ENCODE measurements at places on chromosomes 12 and 14.

DNA sequence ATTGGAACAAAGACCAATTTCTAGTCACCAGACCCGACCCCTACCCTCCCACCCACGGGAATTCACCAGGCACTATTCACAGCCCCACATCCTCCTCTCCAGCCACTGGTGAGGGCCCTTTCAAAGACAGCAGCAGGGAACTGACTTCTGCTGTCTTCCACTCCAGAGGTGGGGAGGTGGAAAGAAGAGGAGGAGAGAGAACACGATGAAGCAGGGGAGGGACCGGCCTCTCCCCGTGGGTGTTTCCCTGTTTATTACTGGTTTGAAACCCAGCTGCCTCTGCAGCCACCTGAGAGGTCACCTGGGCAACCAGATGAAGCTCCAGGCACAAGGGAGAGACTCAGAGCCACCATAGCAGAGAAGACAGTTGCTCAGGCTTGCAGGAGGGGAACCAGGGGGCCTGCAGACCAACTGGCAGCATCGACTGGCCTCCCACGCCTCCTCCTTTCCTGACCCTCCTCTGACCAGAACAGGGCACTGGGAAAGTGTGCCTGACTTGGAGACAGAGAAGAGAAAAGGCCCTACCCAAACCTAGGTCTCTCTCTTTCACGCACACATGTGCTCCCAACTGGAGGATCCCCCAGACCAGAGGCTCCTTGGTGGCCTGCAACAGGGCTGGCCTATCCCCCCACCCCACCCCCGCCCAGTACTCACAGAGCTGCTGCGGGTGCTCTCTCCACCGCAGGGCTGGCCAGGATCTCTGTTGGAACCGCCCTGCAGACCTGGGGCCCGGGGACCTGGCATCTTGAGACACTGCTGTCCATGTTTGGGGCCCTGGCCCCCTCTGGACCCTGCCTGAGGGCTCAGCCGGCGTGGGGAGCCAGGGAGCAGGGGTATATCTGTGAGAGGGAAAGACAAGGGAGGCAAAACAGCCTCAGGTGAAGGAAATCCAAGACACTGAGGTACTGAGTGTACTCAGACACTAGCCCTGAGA is 22.8 kb downstream of the ANO2 start:
- no peak for ATAC-seq

DNA sequence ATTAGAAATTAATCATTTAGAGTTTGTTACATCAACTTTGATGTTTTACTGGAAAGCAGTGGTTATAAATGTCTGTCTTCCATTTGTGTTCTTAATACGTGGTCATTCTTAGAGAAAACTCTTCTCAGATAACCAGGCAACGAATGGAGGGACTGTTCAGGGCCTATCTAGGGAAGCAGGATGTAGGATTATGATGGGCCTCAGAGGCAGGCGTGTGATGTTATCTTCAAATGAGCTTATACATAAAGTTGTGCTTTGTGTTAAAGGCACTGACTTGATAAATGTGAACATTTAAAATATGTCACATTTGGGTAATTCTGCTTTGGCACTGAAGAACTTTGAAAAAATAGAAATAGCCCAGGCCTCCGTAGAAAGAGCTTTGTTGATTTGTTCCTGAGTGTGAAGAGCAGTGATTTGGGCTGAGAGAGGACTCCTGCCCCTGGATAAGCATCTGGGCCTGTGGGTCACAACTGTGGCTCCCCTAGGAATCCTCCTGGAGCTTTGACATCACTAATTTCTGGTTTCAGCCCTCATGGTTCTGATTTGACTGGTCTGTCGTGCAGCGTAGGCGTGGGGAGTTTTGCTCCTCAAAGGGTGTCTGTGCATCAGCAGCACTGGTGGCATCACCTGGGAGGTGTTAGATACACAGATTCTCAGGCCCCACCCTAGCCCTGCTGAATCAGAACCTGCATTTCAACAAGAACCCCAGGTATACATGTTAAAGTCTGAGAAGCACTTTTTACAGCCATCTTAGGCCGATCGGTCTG is 55.4 kb downstream of the SAMD4A start:
- peak; percentile 92 for ATAC-seq

GRCh38 chr12:12439636-12440035 is 82.8 kb downstream of the BORCS5 start:
- ATAC-seq, result no peak

DNA sequence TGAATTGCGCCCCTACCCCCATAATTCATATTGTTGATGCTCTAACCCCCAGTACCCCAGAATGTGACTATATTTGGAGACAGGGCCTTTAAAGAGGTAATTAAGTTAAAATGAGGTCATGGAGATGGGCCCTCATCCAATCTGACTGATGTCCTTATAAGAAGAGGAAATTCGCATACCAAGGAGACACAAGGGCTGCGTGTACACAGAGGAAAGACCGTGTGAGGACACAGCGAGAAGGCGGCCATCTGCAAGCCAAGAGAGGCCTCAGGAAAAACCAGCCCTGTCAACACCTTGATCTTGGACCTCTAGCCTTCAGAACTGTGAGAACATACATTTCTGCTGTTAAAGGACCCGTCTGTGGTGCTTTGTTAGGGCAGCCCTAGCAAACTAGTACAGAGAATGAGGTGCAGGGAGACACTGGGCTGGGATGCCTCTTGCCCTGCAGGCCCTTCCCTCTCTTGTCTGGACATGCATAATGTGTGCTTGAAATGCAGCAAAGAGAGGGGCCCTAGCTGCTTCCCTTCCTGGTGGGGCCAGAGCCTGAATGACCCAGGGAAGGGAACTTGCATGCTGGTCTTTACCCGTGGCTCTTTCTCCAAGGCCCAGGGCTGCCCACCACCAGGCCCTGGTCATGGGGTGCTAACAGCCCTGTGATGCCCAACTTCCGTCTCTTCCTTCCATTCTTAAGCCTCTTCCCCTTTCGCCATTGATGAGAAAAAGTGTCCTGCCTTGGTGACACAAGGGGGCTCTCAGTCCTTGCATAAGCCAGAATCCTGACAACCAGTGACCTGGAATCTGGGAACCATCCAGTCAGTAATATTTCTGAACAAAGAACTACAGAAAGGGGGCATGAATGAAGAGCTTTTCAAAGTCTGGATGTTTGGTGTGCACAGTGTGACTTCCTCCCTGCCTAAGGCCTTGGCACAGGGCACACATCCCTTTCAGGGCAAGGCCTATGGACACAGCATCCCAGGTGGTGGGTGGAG is 50.0 kb upstream of the GPATCH2L start:
- ATAC-seq, result no peak

DNA sequence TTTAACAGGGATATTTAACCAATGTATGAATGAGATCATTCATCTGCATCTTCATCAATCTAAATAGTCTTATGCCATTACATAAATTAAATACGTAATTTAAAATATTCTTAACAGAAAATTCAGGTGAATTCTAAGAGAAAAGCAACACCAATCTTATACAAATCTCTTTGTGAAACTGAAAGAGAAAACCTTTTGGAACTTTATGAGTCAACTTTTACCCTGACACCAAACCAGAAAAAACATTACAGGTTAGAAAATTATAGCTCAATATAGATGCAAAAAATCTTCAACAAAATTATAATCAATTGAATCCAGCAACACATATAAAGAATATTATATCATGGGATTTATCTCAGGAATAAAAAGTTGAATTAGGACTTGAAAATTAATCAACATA is 3.4 kb downstream of the GLIPR1L1 start:
- ATAC-seq, result no peak

GRCh38 chr14:64364907-64365306 is 23.2 kb upstream of the MTHFD1 start:
- no peak for ATAC-seq

DNA sequence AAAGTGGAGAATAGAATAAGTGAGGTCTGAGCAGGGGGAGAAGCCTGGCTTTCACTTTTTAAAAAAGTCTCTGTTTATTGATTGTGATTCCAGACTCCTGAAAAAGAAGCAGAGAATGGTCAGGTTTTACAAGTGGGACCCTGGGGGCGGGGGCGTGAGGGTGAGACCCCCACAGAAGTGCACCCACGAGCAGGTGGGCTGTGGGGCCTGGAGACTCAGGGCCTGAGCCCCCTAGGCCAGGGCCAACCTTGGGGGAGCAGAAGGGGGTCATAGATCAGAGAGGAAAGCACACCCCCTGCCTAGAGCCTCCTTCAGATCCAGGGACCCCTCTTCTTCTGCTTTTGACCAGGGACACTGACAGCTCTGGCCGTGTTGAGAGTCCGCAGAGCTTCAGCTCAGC is 180.3 kb downstream of the ADGRD1 start:
- no peak for ATAC-seq

- ATAC-seq, result peak; percentile 70
These were observed 8.9 kb downstream of the ANG start for GRCh38 chr14:20697273-20698017.

- no peak for ATAC-seq
These were observed 31.5 kb downstream of the RASSF9 start for GRCh38 chr12:85804663-85805062.

DNA sequence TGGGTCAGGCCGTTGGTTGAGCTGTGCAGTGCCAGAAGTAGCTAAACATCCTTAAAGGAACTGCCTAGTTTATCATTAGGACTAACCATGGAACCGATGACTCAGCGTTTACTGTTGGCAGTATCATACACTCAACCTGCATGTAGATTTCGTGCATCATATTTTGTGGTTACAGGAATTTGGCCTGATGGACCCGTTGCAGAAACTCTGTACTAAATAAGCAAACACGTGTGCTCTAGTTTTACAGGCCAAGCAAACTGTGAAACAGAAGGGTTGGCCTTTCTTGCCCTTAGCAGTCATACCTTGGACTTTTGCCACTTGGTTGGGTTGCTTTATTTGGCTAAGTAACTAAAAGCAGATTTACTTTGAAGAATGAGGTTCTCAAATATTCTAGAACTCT is 35.6 kb downstream of the DGLUCY start:
- ATAC-seq, result no peak

- no peak for ATAC-seq
These were observed 38.0 kb upstream of the BCL7A start for GRCh38 chr12:121983536-121984210.

DNA sequence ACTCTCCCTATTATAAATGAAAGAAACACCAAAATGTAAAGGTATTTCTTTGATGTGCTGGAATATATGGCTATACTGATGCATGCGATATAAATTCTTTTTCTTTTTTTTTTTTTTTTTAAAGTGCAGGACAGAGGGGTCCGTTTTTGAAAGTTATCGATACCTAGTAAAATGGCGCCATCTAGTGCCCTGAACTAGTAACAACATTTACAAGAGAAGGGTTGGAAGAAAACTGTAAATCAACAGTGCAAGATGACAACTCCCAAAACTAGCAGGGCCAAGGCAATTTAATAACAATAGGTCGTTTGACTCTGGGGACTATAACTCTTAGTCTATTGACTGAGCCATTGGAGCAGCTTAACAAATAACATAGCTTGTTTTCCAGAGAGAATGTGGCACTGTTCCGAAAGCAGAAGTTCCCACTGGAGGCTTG is 137.7 kb downstream of the SPTSSA start:
- no peak for ATAC-seq

GRCh38 chr12:94596596-94596995 is 53.8 kb downstream of the TMCC3 start:
- ATAC-seq, result no peak

DNA sequence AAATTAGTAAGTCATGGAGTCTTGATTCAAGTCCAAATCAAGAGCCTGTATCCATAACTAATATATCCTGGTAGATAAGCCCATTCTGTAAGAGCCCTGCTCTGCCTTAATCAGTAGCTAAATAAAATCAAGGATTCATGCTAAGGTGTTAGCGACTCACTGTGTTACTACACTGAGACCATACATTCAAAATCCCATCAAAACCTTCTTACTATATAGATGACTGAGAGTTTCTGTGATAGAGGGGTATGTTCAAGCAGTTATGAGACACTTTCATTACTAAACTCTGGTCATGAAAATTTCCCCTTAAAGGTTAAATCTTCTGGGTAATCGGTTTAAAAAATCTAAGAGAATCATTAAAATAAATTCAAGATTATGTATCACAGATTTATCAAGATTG is 78.5 kb downstream of the MDGA2 start:
- ATAC-seq, result no peak

GRCh38 chr12:39081910-39082309 is 176.5 kb upstream of the CPNE8 start:
- ATAC-seq, result no peak

DNA sequence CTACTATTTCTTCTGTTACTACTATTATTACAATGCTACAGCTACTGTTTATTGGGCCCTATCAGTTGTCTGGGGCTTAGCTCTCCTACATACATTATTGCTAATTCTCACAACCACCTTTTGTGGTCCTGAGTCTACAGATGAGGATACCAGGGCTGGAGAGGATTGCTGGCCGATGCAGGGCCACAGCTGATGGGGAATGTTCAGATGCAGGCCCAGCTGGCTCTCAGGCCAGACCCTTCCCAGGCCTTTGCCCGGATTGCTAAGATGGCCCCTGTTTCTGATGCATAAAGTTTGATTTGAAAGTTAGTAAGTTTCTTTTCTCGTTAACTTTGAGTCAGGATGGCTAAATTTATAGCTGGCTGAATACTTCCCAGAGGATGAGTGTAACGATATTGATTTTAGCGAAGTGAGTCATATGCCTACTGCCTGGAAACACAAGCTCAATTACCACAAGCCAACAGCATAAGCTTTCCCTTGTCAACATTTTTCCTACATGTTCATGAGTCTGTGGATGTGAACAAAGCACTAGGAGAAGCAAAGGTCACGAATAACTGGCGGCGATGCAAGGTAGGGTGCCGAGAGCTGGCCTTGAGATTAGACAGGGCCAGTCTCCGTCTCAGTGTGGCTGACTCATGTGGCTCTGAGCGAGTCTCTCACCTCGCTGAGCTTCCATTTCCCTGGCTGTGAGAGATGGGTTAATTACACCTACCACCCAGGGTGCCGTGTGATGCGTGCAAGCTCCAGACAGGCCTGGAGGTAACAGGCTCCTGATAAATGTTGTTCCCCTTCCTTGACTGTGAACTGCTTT is 111.0 kb downstream of the BEGAIN start:
- no peak for ATAC-seq

GRCh38 chr12:105067511-105068031 is 16.7 kb downstream of the ALDH1L2 start:
- ATAC-seq, result no peak

DNA sequence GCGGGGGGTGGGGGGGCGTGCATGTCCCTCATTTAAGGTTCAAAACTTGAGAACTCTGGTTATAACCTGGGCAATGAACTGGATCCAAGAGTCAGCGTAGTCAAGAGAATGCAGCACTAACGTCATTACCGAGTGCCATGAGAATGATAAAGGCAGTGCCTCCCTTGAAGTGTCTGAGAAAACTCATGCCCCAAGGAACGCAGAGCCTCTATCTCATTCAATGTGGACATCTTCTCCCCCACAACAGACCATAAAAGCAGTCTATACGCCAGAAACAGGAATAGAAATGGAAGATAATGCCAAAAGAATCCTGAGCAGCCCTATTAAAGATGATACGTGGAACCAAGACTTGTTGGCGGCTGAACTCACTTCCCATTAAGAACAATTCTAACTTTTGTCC is 208.6 kb downstream of the MED13L start:
- ATAC-seq, result no peak

GRCh38 chr12:131221957-131222328 is 268.2 kb downstream of the ADGRD1 start:
- no peak for ATAC-seq

GRCh38 chr14:36998686-36999085 is 173.7 kb downstream of the SLC25A21 start:
- no peak for ATAC-seq

GRCh38 chr14:90780519-90780918 is 35.7 kb downstream of the TTC7B start:
- ATAC-seq, result no peak

GRCh38 chr14:53103636-53104340 is 49.3 kb downstream of the DDHD1 start:
- no peak for ATAC-seq
